ENCODE measurements at places on chromosomes 1 and 21.
A peak's percentile ranks its signal among the peaks of the same experiment; 100 is the strongest.

DNA sequence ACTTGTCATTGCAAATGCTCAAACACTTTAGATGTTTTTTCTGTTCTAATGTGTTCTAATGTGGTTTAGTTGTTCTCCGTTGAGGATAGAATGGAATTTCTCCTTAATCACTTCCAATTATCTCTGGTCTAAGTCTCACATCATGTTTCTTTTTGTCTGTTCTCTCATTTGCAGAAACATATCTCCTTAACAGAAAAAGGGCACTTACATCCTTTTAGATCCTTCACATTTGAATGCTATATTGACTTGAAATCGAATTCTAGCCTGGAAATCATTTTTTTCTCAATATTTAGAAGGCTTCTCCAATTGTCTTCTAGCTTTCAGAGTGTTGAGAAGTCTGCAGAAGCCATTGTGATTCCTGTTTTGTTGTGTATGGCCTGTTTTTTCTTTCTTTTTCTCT is 7.3 kb upstream of the SAMSN1 start:
- no peak for DNase-seq

GRCh38 chr1:183730107-183730724 is 74.7 kb upstream of the RGL1 start:
- DNase-seq = no peak

GRCh38 chr1:6822530-6823359 is 37.5 kb downstream of the CAMTA1 start:
- DNase-seq = no peak

GRCh38 chr1:1040004-1040991 is 20.4 kb downstream of the AGRN start:
- DNase-seq = peak; percentile 72

DNA sequence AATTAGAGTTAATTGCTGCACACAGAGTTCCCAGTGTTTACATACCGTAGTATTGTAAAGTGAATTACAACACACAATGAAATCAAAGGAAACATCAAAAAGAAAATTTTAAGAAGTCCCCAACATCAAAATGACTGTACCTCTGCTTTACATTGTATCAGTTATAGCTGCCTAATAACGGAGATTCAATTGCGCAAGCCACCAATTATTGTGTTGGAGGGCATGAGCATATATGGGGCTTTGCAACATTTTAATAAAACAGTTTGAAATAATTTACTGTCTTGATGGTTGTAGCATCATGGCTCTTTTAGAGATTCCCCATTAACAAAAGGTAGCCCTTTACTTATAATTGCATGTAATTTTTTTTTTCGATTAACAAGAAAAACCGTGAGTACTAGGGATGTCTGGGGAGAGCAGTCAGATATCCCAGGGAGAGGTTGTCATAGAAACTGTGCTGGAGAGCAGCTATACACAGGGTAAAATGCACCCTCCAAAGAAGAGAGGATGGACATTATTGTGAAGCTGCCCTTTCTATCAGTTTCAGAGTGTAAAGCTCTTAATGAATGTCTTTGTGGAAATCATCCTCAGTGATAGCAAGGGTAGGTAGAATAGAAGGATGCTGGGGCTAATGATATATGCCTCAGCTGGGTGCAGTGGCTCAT is 55.9 kb upstream of the BTG3 start:
- DNase-seq = no peak

DNA sequence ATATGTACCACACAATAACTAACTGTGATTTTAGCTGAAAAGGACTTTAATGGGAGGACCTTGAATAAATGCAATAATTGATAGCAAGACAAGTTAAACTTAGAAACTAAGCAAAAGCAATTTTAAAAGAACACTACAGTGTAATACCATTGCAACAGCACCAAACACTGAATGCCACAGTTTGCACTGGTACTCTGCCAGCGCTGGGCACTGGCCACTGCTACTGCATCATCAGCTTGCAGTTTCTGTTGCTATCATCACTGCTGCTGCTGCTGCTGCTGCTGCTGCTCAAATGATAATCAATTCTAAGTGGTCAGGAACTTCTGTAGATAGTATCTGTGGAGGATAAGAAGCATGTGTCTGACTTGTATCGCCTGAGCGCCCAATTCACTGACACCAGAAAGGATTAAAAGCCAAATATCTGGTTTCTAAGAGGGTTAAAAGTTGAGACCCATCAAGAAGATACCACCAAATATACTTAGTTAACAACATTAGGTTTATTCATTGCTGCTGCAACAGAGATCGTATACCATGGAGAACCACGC is 306.9 kb downstream of the LRRC40 start:
- no peak for DNase-seq

DNA sequence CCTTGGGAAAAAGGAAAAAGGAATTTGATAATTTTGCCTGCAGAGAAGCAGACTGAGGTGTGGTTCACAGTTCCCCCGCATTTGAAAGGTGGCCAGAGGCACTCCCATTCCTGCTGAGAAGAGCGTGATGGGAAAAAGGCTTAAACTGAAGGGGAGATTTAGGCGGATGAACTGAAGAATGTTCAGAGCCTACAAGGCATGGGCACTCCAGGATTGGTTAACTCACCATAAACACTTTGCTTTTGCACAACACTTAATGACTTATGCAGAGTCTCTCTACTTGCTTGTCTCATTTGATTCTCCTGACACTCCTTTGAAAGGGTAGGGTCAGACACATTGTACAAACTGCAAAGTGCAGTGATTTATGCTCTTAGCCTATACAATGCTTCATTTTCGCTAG is 119.6 kb upstream of the RUNX1 start:
- no peak for DNase-seq

DNA sequence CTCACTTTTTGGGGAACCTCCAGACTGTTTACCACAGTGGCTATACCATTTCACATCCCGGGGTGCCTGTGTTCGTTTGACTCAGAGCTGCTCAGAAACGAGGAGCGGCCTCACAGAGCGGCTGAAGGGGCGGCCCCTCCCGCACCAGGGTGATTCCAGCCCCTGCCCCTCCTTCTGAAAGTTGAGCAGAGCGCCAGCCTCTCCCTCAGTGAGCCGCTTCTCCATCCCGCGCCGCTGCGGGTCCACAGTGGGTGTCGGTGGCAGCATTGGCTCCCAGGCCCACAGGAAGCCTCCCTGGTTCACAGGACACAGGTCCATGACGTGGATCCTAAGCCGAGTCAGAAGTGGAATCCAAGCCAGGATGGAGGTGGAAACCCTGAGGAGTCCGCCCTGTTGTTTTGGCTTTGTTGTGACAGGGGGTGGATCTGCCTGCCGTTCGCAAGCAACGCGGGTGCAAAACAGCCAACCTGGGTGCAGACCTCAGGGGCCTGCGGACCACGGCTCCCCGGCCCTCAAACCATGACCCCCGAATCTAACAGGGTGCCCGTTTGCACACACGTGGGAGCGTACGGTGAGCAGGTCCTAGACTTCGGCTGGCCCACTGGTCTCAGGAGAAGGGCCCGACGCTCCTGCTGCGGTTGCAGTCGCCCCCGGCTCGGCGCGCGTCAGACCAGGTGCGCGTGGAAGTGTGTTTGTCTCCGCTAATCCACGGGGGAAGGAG is 186.8 kb upstream of the ARHGEF16 start:
- no peak for DNase-seq

DNA sequence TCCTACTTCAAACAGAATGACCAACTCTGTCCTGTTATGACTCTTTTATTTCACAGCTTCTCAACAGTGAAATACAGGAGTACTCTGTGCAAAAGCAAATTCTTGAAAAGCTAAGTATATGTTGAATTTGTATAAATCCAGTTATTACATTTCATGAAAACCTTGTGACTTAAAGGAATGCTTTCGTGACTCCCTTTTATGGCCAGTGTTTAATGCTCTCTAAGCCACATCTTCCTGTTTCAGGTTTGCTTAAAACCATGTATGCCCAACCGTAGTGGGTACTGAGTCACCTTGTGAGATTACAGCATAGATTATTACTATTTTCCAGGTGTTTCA is 40.2 kb upstream of the KIF1B start:
- no peak for DNase-seq

DNA sequence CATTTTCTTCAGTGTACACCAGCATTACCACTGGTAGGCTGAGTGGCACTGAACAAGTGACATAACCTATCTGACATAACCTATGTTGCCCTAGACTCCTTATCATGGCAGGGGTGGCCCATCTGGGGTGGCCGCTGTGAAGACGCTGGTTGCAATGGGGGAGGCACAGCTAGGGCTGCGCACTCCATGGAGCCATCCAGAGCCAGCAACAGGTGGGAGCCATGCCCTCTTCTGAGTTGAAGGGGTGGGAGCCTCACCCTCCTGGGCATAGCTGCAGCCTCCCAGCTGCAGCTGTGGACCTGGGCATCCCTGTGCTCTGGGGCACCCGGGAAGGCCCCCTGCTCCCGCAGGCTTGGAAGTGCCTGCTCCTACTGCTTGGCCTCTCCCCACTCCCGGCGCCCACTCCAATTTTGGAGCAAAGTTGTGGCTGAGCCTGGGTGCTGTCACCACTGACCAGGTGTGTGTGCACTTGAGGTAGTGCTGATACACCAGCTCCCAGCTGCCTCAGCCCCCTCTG is 52.4 kb upstream of the NTPCR start:
- DNase-seq = no peak

DNA sequence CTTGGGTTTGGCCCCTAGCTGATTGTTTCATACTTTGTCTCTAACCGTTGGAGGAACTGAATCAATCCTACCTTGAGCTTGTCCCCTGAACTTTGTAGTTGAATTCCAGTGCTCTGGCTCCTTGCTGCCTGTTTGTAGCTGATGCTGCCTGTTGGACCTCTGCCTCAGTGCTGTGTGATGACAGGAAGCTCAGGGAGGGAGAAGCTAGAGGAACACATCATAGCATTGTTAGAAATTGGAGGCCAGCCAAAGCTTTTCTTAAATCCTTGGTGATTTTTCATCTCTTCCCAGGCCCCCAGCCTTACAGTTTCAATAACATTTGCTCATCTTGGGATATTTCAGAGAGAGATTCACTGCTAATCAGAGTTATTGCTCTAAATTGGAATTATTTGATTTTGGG is 34.0 kb downstream of the MACF1 start:
- no peak for DNase-seq

DNA sequence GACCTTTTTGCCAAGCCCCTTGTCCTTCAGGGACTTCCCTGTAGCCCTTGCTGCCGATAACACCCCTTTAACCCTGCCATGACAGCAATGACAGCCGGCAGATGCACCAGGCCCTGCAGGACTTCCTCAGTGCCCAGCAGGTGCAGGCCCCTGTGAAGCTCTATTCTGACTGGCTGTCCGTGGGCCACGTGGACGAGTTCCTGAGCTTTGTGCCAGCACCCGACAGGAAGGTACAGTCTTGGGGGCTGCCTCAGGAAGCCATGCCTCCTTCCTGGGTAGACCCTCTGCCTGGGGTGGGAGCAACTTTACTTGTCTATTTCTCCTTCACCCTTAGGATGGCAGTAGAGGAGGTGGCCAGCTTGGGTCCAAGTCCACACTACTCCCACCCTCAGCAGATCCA is 16.1 kb upstream of the PADI6 start:
- no peak for DNase-seq

DNA sequence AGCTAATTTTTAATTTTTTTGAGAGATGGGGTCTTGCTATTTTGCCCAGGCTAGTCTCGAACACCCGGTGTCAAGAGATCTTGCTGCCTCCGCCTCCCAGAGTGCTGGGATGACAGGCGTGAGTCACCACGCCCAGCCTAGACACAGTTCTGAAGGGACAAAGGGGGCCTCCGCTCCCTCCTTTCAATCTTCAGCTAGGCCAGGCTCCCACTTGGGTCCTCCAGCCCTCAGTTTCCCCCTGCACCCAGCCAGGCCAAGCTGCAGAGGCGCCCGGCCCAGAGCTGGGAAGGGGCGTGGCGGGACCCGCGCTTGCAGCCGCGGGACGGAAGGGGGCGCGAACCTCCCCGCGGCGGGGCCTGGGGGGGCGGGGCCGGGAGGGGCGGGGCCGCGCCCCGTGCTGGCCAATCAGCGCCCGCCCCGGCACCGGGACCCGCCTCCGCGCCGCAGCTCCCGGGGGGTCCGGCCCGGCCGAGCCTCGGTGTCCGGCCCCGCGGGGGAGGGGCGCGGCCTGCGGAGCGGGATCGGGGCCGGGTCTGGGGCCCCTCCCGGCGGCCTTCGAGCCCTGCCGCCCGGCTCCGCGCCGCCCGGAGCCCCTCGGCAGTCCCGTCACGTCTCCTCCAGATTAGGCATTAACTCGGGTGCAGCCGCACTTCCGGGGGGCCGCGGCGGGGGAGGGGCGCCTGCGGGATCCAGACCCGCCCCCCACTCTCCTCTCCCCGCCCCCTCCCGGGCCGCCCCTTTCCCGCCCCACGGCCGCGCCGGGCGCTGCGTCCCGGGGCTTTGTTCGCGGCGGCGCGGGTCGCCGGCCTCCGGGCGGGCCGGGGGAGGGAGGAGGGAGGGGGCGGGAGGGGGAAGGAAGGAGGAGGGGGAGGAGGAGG is 559 bp upstream of the AGRN start:
- peak; percentile 81 for DNase-seq

DNA sequence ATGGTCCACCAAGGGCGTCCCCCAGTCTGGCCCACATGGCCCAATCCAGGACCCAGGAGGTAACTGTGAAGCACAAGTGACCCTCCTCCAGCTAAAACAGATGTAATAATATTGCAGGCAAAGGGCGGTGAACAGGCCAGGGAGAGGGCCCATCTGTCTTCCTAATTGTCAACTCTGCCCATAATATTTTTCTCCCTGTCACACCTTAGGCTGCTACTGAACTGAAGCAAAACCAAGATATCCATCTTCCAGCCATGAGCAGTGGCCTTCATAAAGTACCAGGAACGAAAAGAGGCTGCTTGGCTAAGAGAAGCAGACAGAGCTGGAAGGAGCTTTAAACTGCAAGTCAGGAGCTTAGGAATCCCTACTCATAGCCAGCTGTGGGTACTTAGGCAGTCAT is 3.1 kb downstream of the KANK4 start:
- DNase-seq = no peak

- peak; percentile 67 for DNase-seq
Measured at GRCh38 chr1:228166170-228166936, 749 bp downstream of the IBA57 start.

DNA sequence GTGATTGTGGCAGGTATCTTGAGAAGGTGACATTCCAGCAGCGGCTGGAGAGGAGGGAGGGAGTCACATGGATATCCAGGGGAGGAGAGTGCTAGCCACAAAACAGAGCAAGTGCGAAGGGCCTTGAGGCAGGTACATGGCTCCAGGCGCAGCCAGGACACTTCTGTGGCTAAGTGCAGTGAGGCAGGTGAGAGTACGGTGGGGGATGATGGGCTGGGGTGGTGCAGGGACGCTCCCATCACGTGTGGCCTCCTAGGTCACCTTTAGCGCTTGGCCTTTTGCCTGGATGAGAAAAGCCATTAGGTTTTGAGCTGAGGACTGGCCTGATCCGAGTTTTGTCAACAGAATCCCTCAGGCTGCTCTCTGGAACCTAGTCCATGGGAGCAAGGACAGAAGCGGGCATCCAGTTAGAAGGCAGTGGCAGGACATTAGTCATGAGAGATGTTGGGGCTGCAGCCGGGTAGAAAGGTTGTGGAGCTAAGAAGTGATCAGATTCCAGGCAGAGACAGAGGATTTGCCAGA is 31.6 kb downstream of the SMYD2 start:
- DNase-seq = no peak

DNA sequence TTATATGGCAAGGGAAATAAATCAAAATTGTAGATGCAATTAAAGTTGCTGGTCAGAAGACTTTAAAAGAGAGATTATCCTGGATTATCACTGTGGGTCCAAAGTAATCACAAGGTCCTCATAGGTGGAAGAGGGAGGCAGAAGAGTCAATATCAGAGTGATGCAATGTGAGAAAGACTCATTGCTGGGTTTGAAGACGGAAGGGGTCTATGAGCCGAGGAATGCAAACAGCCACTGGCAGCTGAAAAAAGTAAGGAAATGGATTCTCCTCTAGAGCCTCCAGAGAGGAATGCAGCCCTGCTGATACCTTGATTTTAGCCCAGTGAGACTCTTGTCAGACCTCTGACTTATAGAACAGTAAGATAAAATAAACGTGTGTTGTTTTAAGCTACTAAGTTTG is 59.8 kb upstream of the MUTYH start:
- DNase-seq = no peak

Data from activated CD4-positive, alpha-beta T cell treated with anti-CD3 and anti-CD28 coated beads, Interleukin-2, amount 50 U/mL, for 48 hours (primary cell).